ENCODE measurements at places on chromosomes 16 and 17. TPM values are rescaled to one million over a fixed set of nuclear protein-coding genes. Genes with fewer than 3 reads are reported as not detected.

Gene FADS6
- not detected for total RNA-seq

Gene HSPB9
- not detected for total RNA-seq

Gene KRTAP2-2
- total RNA-seq, result not detected

DNA sequence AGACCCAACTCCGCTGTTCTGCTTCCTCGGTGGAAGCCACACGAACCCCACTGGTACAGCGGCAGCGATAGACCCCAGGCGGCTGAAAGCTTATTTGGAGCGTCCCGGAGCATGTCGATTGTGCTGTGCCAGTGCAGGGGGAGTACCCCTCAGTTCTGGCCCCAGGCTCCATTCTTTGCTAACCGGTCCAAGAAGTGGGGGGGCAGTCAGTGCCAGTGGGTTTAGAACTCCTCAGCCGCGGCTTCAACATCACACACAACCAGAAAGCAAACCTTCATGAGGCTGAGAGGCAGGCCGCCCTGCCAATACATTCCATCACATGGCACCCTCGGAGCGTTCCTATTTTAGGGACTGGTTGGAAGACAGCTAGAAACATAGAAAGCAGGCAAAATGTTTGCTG lies 1.7 kb upstream of the MNT start:
- DNase-seq, result no peak

- DNase-seq, result no peak
Observed at GRCh38 chr17:32609085-32609484, 122.3 kb downstream of the CDK5R1 start.

DNA sequence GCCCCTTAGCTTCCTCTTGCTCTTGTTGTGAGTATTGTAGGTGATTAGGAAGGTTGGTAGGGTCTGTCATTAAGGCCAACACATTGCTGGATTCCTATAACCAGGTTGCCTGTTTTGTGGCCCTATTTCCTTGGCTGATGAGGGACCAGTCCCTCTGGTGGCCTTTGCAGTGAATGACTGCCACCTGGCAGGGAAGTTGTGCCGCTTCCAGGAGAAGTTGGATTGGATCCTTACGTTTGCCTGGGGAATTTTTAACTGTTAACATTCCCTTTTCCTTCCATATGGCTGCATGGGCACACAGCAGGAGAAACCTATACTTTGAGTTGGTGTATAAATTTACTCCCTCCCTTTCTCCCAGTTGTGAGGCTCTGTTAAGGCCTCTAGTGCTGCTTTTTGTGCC lies 32.4 kb downstream of the LCMT1 start:
- no peak for DNase-seq

- peak; percentile 29 for DNase-seq
Observed at GRCh38 chr17:39208893-39209292, 8.8 kb downstream of the RPL19 start.

DNA sequence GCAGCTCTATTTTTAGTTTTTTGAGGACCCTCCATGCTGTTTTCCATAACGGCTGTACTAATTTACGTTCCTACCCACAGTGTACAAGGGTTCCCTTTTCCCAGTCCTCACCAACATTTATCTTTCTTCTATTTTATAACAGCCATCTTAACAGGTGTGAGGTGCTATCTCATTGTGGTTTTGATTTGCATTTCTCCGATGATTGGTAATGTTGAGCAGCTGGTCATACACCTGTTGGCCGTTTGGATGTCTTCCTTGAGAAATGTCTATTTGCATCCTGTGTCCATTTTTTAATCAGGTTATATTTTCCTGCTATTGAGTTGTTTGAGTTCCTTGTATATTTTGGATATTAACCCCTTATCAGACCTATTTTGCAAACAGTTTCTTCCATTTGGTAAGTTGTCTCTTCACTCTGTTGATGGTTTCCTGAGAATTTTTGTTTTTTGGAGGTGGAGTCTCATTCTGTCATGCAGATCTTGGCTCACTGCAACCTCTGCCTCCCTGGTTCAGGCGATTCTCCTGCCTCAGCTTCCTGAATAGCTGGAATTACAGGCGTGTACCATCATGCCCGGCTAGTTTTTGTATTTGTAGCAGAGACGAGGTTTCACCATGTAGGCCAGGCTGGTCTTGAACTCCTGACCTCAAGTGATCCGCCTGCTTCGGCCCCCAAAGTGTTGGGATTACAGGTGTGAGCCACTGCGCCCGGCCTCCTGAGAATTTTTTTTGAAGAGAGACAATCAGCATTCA lies 279.6 kb downstream of the SNX29 start:
- no peak for DNase-seq

DNA sequence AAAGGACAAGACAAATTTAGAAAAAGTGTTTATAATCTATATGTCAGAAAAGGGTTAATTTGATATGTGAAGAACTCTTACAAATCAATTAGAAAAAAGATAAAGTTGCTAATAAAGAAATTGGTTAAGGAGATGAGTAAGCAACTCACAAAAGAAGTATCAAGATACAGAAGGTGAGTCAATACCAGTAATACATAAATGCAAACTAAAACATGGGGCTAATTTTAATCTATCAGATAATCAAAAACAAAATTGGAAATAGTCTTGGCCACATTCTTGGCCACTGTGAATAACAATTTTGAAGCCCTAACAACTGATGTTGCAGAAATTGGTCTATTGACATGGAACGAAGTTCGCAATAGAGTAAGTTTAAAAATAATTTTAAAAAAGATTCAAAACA lies 6.8 kb downstream of the DHRS7C start:
- DNase-seq, result no peak

DNA sequence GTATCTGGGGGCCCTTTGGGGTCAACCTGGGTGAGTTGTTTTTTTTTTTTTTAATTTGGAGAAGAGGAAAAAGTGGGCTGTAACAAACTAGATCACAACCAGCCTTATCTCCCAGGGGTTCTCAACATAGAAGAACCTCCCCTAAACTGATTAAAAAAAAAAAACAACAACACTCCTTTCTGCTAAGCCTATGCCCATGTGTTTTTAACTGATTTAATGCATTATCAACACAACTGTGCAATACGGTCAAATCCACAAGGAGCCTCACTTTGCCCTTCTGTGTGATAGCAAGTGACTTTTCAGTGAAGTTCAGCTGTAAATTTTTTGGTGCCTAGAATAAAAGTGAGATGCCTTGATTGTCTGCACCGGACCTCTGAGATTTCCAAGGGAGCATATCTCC lies 646 bp downstream of the MYH11 start:
- no peak for DNase-seq

- peak; percentile 3 for DNase-seq
Observed at GRCh38 chr16:27084307-27085028, 17.7 kb downstream of the C16orf82 start.

- DNase-seq, result no peak
Observed at GRCh38 chr17:77848257-77848656, 110.2 kb upstream of the TNRC6C start.

GRCh38 chr16:1788708-1789100 lies 4.8 kb downstream of the IGFALS start:
- DNase-seq, result no peak

- no peak for DNase-seq
Observed at GRCh38 chr17:73586275-73586832, 57.9 kb downstream of the SDK2 start.

DNA sequence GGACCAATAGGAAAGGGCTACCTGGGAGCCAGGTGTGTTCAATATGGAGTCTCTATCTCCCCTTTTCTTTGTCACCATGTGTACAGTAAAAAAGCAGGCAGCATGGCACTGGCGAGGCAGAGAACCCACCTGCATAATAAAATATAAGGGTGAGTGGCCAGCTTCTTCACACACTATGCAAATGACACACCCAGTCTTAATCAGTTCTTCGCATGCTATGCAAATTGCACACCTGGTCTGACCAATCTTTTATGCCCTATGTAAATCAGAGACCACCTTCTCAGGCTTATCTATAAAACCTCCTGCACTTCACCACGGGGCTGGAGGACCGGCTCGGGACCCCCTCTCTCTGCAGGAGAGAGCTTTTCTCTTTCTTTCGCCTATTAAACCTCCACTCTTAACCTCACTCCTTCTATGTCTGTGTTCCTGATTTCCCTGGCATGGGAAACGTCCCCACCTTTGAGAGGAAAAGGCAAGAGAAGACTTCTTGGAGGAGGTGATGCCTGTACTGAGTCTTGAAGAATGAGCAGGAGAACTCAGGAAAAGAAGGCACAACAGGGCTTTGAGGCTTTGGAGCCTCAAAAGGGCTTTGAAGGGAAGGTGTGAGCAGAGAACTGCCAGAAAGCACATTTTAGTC lies 502.1 kb downstream of the GRIN2A start:
- DNase-seq, result no peak

GRCh38 chr17:1267471-1267943 lies 2.7 kb upstream of the BHLHA9 start:
- DNase-seq, result peak; percentile 14
